NCI-H69 (cell line): ENCODE measurements at places on chromosomes 7 and 10.

- no peak for DNase-seq
Measured at GRCh38 chr7:98855610-98856422, 14.0 kb downstream of the TMEM130 start.

DNA sequence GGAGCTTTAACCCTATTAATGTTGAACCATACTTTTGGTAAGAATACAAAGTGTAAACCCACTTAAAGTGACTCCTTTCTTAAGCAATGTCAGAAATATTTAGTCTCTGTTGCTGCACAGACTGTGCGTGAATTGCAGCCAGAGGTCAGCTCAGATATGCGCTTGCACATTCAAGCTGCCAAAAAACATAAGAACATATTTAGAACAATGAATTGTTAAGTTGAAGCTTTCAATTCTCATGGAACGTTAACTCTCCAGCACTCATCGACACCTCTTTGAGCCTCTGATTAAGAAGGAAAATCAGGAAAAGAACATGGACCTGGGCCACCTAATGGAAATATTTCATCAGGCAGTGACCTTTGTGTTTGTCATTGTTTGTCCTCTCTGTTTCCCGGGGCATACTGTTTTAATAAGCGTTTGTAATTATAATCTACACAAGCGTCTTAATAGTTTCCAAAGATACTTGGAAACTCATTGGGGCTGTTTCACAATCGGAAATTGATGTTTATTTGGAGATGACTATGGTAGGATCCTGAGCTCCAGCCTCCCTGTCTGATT is 193.0 kb upstream of the CELF2 start:
- no peak for DNase-seq

DNA sequence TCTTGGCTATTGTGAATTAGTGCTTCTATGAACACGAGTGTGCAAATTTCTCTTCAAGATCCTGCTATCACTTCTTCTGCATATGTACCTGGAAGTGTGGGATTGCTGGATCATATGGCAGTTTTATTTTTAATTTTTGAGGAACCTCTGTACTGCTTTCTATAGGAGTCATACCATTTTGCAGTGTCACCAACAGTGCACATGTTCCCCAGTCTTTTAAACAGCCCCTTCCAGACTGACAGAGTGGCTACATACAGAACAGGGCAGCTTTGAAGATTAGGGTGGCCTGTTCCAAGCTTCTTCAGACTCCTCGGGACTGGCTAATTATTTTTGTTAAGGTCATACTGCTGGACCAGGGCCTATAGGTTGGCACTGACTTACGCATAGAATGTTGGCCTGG is 82.9 kb downstream of the AUTS2 start:
- no peak for DNase-seq

- DNase-seq = no peak
Measured at GRCh38 chr10:98463976-98464754, 17.4 kb upstream of the HPS1 start.
